Ammon's horn (tissue), 1 donor: ENCODE measurements at places on chromosomes 6 and 20.

DNA sequence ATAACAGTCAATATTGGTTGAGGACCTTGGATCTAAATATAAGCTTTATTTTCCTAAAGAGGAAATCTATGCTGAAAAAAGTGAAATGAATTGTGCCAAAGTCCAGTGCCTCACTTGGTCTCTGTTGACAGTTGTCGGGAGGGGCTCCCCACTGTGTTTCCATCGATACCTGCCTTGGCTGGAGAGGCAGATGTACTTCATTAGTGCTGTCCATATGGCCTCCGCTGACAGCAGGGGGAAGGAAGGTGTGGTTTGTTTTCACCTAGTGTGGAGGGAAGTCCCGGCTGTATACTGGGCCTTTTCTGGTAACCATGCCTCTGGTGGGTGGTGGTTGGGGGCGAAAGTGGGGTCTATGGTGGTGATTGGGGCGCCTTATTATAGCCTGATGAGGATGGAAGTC lies 42.7 kb downstream of the CD2AP start:
- DNase-seq: no peak

DNA sequence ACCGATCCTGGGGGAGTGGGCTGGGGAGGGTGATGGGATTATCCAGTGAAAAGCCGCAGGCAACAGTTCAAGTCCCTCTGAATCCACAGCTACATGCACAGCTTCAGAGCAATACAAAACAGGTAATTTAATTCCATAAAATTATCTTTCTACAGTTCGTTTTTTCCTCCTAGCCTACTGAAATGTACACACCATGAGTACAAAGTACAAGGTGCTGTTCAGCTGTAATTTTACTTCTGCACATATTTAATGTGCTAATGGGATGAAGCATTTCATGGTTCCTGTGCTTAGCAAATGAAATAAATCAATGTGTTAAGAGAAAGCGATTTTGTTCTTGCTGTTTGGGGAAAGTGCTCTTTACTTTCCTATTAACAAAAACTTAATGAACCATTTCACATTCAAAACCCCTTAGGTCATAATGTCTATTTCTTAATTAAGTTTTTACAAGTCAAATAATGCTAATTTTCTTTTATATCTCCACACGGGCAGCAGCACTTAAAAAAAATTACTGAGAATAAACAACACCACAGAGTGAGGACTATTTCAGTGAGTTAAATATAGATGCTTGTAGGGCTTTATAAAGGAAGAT lies 71.8 kb downstream of the INSM1 start:
- DNase-seq: no peak

GRCh38 chr6:7147051-7147671 lies 39.4 kb downstream of the RREB1 start:
- no peak for DNase-seq

GRCh38 chr6:111515259-111515658 lies 32.2 kb upstream of the REV3L start:
- no peak for DNase-seq

DNA sequence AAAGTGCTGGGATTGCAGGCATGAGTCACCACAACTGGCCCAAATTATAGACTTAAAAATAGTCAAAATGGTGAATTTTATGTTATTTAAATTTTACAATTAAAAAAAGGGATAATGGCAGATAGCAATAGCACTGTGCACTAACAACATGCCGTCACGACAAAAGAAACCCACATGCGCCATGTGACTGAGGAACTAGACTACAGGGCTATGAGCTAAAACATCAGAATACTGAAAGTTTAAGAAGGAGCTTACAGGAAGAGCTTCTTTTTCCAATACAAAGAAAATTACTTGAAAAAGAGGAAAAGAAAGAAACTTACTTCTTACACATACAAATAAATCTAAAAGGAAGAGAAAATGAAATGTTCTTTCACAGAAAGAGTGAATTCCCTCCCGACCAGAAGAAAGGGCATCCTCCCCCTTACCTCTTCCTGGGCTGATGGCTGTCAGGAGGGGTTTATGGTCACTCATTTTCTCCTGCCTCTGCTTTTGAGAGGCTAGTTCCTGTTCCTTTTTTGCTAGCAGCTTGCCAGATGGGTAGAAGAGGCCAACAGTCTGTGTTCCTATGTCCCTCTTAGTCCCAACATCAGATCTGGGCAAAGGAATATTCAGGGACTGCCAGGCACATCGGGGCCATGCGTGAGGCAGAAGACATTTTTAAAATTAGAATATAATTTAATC lies 54.5 kb downstream of the DZANK1 start:
- DNase-seq: peak; percentile 36

GRCh38 chr6:30007132-30007764 lies 53.8 kb upstream of the POLR1H start:
- DNase-seq: no peak

- DNase-seq: no peak
Measured at GRCh38 chr20:63208346-63208909, 7.5 kb downstream of the YTHDF1 start.

GRCh38 chr20:62103508-62104233 lies 18.6 kb upstream of the LSM14B start:
- no peak for DNase-seq

- peak; percentile 81 for DNase-seq
Measured at GRCh38 chr20:38883081-38883980, 42.9 kb upstream of the FAM83D start.

DNA sequence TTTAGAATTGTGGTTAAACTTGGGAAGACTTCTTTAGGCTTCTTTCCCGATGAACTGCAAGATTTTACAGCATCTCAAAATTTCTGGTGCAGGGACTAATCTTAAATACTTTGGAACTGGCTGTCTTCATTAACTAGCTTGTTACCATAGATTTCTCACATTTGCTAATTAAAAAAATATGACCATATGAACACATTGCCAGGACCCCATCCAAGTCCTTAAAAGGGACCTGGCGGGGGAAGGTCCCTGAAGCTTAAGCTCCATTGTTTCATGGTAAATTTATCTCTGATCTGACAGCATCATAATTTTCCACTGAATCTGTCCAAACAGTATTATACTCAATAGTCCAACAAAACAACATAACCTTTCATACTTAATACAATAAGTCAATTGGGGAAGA lies 517.8 kb upstream of the FLRT3 start:
- no peak for DNase-seq

GRCh38 chr6:116625872-116626271 lies 9.6 kb downstream of the RSPH4A start:
- DNase-seq: no peak

GRCh38 chr6:149395185-149395584 lies 4.9 kb upstream of the SUMO4 start:
- DNase-seq: no peak

GRCh38 chr6:129684903-129685661 lies 24.9 kb downstream of the ARHGAP18 start:
- DNase-seq: no peak

- no peak for DNase-seq
Measured at GRCh38 chr20:2137552-2138201, 36.0 kb downstream of the STK35 start.

- DNase-seq: no peak
Measured at GRCh38 chr6:139580592-139581484, 206.4 kb upstream of the CITED2 start.

DNA sequence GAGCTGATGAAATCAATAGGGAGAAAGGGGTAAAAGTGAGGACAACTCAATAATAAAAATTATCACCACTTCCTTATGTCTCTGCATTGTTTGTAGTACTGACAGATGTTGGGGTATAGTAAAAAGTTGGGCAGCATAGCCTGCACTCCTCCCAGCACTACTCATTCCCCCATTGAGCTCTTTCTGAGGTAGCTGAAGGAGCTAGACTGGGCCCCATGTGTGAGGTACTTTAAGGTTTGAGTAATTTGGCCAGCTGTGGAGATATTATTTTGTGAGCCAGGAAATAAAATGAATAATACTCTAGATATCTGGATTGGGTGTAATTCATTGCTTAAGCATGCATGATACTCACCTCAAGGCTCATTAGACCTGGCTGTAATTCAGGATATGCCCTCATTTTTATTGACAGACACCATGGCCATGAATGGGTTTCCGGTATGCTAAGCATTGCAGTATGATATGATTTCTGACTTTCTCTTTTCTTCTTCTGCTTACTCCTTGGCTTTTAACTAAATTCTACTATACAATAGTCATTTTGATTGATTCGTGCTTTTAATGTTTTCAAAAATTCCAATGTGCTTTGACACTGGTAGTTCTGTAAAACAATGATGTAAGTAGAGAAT lies 283.9 kb upstream of the RIMS1 start:
- DNase-seq: no peak

- DNase-seq: no peak
Measured at GRCh38 chr6:2911171-2911570, 8.1 kb upstream of the SERPINB9 start.
